Mesenchymal stem cell (in vitro differentiated cells and primary cell): ENCODE measurements at places on chromosomes 16 and 17.

- no peak overlapping the region for H3K4me3 ChIP-seq
- DNase-seq = no peak
- H3K4me1 ChIP-seq = peaks cover 11% of the 10 kb centered on the region
- no peak overlapping the region for H3K27ac ChIP-seq
- no peaks in the 10 kb centered on the region for H3K27me3 ChIP-seq
Measured at GRCh38 chr16:28210264-28210663, 1.5 kb downstream of the XPO6 start.

DNA sequence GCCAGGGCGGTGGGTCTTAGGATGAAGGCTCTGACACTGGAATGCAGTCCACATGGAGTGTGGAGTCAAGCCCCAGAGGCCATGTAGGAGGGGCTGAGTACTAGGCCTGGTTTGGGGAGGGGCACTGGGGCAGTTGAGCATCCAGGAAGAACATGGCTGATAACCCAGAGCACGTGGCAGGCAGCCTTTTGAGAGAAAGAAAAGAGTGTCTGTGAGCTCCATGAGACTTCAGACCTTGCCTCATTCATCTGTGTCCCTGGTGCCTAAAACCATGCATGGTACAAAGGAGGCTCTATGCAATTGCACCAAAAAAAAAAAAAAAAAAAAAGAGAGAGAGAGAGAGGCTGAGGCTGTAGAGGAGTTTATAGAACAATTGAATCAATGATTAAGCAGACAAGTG lies 14.6 kb downstream of the SLC46A1 start:
- no peak for DNase-seq
- H3K4me3 ChIP-seq = no peak overlapping the region
- peaks cover 3% of the 10 kb centered on the region for H3K4me1 ChIP-seq
- H3K27ac ChIP-seq = no peak overlapping the region
- peaks cover 10% of the 10 kb centered on the region for H3K36me3 ChIP-seq

- no peak overlapping the region for H3K27ac ChIP-seq
- no peaks in the 10 kb centered on the region for H3K4me1 ChIP-seq
- no peaks in the 10 kb centered on the region for H3K27me3 ChIP-seq
- H3K36me3 ChIP-seq = peaks cover 33% of the 10 kb centered on the region
Measured at GRCh38 chr17:37167756-37168155, 208.0 kb upstream of the C17orf78 start.

- no peaks in the 10 kb centered on the region for H3K27me3 ChIP-seq
- H3K36me3 ChIP-seq = peaks cover 64% of the 10 kb centered on the region
- H3K4me3 ChIP-seq = no peak overlapping the region
- H3K4me1 ChIP-seq = no peaks in the 10 kb centered on the region
- no peak overlapping the region for H3K27ac ChIP-seq
Measured at GRCh38 chr17:44030482-44030881, 15.7 kb upstream of the TMEM101 start.

- no peaks in the 10 kb centered on the region for H3K4me1 ChIP-seq
- H3K27ac ChIP-seq = no peak overlapping the region
- no peak for DNase-seq
- H3K27me3 ChIP-seq = no peaks in the 10 kb centered on the region
Measured at GRCh38 chr17:68662037-68662432, 60.9 kb upstream of the FAM20A start.

DNA sequence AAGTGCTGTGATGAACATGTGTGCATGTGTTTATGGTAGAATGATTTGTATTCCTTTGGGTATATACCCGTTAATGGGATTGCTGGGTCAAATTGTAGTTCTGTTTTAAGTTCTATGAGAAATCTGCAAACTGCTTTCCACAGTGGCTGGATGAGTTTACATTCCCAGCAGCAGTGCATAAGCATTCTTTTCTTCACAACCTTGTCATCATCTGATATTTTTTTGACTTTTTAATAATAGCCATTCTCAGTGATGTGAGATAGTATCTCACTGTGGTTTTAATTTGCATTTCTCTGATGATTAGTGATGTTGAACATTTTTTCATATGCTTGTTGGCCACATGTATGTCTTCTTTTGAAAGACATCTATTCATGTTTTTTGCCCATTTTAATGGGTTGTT lies 18.5 kb downstream of the CCL8 start:
- H3K27ac ChIP-seq = no peak overlapping the region
- no peaks in the 10 kb centered on the region for H3K4me1 ChIP-seq
- no peak overlapping the region for H3K4me3 ChIP-seq
- no peaks in the 10 kb centered on the region for H3K27me3 ChIP-seq
- no peak for DNase-seq

GRCh38 chr17:45680360-45680759 lies 103.8 kb upstream of the CRHR1 start:
- no peaks in the 10 kb centered on the region for H3K36me3 ChIP-seq
- no peak overlapping the region for H3K27ac ChIP-seq
- DNase-seq = no peak
- no peaks in the 10 kb centered on the region for H3K4me1 ChIP-seq

DNA sequence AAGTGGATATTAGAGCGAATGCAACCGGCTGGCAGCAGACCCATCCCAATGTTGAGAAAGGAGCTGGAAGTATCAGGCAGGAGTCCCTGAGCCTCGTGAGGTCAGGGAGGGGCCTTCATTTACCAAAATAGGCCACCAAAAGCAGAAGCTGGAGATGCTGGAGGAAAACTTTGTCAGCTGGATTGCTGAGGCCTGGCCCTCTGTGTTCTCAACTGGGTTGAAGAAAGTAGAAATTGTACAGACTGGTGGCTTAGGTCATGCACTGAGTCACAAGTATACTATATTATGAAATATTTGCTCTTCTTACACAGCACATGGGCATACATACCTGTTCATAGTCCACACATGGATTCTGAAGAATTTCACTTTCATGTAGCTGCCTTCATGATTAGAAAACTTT lies 23.2 kb upstream of the TEKT3 start:
- DNase-seq = no peak
- H3K4me3 ChIP-seq = no peak overlapping the region
- no peaks in the 10 kb centered on the region for H3K36me3 ChIP-seq
- no peak overlapping the region for H3K27ac ChIP-seq
- no peaks in the 10 kb centered on the region for H3K27me3 ChIP-seq

GRCh38 chr17:5703736-5704135 lies 119.4 kb upstream of the NLRP1 start:
- no peak overlapping the region for H3K4me3 ChIP-seq
- H3K27ac ChIP-seq = no peak overlapping the region
- H3K27me3 ChIP-seq = peaks cover 17% of the 10 kb centered on the region
- H3K36me3 ChIP-seq = no peaks in the 10 kb centered on the region
- no peak for DNase-seq

DNA sequence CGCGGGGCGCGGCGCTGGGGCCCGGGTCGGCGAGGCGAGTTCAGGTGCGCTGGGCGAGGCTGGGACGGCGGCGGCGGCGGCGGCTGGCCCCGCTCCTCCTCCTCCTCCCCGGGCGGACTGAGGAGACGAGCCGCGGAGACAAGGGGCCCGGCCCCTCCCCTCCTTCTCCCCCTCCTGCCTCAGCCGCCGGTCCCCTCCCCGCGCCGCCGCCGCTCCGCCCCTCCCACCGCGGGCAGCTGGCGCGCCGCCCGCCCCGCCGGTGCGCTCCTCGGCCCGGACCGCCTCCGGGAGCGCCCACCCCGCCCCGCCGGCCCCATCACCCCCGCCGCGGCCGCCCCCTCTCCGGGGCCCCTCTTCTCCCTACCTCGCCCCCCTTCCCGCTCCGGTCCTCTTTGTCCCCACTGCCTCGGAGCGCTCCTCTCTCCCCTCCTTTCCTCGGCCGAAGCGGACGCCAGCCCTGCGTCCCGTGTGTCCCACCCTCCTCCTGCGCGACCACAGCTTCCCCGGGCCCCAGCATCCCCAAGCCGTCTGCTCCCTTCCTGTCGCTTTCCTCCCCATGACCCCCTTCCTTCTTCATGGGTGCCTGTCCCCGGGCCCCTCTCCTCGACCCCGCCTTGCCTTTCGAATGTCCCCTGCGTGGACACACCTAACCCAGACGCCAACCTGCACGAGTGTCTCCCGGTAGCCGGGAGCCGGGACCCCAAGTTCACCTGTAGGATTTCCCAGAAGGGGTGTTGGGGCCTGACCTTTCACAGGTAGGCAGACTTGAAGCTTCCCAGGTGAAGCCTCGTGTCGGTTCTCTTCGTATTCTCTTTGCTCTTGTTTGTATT lies at the start of gene TOX3:
Gene TOX3, minus strand, starts transcription at position 140 of the 830 bp plus-strand sequence. CDS start 420 bp downstream, outside the sequence.
- DNase-seq = no peak
- H3K4me3 ChIP-seq = no peak within 1 kb of the TSS
- H3K27ac ChIP-seq = no peak within 1 kb of the TSS
- no peaks in the 10 kb centered on the region for H3K36me3 ChIP-seq
- peaks cover 58% of the 10 kb centered on the region for H3K27me3 ChIP-seq

GRCh38 chr17:77863814-77864161 lies 94.7 kb upstream of the TNRC6C start:
- no peak overlapping the region for H3K4me3 ChIP-seq
- H3K27me3 ChIP-seq = peaks cover 60% of the 10 kb centered on the region
- no peaks in the 10 kb centered on the region for H3K4me1 ChIP-seq
- DNase-seq = no peak
- no peak overlapping the region for H3K27ac ChIP-seq

- peaks cover 71% of the 10 kb centered on the region for H3K27me3 ChIP-seq
- H3K36me3 ChIP-seq = no peaks in the 10 kb centered on the region
- H3K27ac ChIP-seq = no peak overlapping the region
Measured at GRCh38 chr17:8005967-8006730, 3.7 kb downstream of the GUCY2D start.

DNA sequence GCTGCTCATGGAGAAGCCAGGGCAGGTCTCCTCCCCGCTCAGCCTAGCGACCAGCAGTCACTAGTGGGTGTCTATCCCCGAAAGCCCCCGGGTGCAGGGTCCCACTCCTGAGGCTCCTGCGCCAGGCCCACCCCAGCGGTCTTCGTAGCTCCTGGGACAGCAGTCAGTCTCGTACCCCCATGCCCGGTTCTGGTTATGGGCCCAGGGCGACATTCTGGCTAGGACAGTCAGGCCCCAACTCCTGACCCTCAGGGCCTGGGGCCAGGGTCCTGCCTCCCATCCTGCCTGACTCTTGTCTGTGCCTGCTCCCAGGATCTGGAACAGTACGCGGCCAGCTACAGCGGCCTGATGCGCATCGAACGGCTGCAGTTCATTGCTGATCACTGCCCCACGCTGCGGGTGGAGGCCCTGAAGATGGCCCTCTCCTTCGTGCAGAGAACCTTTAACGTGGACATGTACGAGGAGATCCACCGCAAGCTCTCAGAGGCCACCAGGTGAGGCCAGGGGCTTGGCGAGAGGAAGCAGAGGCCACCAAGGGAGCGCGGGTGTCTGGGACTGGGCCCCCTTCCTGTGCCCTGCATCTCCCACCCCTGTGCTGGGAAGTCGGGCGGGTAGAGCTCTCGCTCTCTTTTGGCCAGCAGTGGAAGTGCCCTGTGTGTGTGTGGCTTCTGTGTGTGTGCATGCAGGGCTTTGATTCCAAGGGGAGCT lies 2.0 kb downstream of the GPS1 start:
- DNase-seq = no peak
- no peak overlapping the region for H3K27ac ChIP-seq
- peak overlapping the region; percentile 85 for H3K4me3 ChIP-seq

- no peaks in the 10 kb centered on the region for H3K27me3 ChIP-seq
- H3K27ac ChIP-seq = no peak overlapping the region
- no peak for DNase-seq
- no peak overlapping the region for H3K4me3 ChIP-seq
- no peaks in the 10 kb centered on the region for H3K36me3 ChIP-seq
Measured at GRCh38 chr16:79081297-79082066, 519.1 kb downstream of the MAF start.

- DNase-seq = peak; percentile 90
- H3K4me1 ChIP-seq = peaks cover 16% of the 10 kb centered on the region
- H3K4me3 ChIP-seq = no peak overlapping the region
Measured at GRCh38 chr17:59329176-59330052, 2.0 kb upstream of the YPEL2 start.

DNA sequence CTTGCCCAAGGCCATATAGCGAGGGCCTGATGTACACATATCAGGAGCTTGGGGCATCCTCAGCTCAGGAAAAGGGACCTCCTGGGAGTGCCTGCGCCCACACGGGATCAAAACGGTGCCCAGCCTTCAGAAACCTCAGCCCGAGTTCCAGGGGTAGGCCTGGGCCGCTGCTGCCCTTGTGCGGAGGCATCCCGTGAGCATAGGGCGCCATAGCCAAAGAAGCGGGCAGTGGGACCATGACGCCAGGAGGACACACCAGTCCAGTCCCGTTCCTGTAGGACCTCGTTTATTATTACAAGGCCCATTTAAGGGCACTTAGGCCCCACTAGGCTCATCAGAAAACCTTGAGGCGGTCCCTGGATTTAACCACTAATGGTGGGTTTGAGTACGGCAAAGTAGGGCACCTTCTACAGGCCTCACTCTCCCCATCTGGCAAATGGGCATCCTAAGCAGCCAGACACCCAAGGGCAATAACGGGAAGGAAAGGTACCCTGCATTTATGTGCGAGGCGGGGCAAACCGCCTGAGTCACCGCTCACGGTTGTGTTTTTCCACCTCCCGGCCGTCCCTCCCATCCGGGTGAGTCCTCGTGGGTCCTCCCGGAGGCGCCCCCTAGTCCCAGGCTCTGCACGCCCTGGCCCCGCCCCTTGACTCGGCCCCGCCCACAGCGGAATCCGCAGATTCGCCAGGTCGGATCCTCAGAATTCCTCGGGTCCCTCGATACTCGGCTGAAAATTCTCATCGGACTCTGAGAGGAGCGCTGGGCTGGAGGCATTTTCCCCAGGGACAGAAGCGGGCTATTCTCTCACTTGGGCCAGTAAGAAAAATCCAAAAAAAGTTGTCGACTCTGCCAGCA lies 726 bp upstream of the SETD1A start:
- DNase-seq = peak; percentile 94
- H3K36me3 ChIP-seq = peaks cover 32% of the 10 kb centered on the region
- peak overlapping the region; percentile 99 for H3K27ac ChIP-seq
- no peaks in the 10 kb centered on the region for H3K27me3 ChIP-seq

- H3K27ac ChIP-seq = no peak overlapping the region
- no peaks in the 10 kb centered on the region for H3K36me3 ChIP-seq
- no peaks in the 10 kb centered on the region for H3K4me1 ChIP-seq
- no peak overlapping the region for H3K4me3 ChIP-seq
Measured at GRCh38 chr17:17320188-17320910, 17.2 kb downstream of the NT5M start.
